ENCODE measurements at places on chromosomes 12 and 14. TPM values are rescaled to one million over a fixed set of nuclear protein-coding genes. Genes with fewer than 3 reads are reported as not detected.

Gene PLEKHD1
- 0.32 TPM for total RNA-seq

Gene RNASE11
- total RNA-seq, result not detected

Gene ENDOU
- total RNA-seq, result not detected

Gene APOF
- total RNA-seq, result not detected

Gene AGAP2
- total RNA-seq, result 7.8 TPM

Gene LRIG3
- total RNA-seq, result 3.8 TPM
